GM03348 (cell line): ENCODE measurements at places on chromosomes 4 and X.

GRCh38 chr4:134174271-134174670 is 27.3 kb downstream of the PABPC4L start:
- DNase-seq = no peak

GRCh38 chr4:177125656-177126055 is 184.0 kb upstream of the NEIL3 start:
- DNase-seq = no peak

DNA sequence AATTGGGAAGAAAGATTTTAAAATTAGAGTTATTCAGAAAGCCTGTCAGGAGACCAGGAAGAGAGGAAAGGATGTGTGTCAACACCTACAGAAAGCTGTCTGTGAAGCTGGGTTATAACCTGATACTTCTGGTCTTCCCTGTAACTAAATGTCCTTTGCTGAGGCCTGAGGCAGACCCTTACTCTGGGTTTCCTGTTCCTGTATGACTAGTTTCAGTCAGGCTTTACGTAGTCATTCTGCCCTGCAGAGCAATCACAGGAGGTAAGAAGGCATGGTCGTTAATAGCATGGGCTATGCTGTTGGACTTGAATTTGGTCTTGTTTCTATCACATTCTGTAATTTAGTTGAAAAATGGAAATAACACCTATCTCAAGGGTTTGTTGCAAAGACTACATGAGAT is 110.5 kb upstream of the IGFBP7 start:
- no peak for DNase-seq

- DNase-seq = no peak
Measured at GRCh38 chr4:98242538-98242937, 18.6 kb upstream of the RAP1GDS1 start.
